Progenitor cell of endocrine pancreas (in vitro differentiated cells): ENCODE measurements at places on chromosomes 3 and 15.

DNA sequence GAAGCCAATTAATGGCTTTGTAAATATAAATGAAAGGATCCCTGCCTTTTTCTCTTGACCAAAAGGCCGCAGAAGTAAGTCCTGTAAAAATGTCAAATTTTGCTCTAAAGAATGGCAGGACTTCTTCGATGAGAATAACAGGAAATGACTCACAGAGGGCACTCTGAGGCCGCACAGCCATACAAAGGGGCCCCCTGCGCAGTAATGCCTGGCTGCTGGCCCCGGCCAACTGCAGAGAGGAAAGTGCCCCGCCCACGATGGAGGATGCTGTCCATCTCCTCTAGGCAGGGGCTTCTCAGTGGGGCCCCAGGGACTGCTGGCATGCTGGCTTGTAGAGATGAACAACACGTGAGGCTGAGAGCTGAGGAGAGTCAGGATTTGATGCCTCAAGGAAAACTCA lies 18.1 kb upstream of the SCN10A start:
- H3K27me3 ChIP-seq: peaks cover 21% of the 10 kb centered on the region
- no peak for DNase-seq
- no peaks in the 10 kb centered on the region for H3K36me3 ChIP-seq
- no peak overlapping the region for H3K4me3 ChIP-seq

- H3K27ac ChIP-seq: no peak overlapping the region
- H3K36me3 ChIP-seq: peaks cover 1% of the 10 kb centered on the region
- peaks cover 50% of the 10 kb centered on the region for H3K27me3 ChIP-seq
- no peak overlapping the region for H3K4me3 ChIP-seq
Measured at GRCh38 chr3:129602730-129603560, 3.5 kb downstream of the PLXND1 start.

- H3K4me1 ChIP-seq: no peaks in the 10 kb centered on the region
- no peaks in the 10 kb centered on the region for H3K27me3 ChIP-seq
- H3K4me3 ChIP-seq: no peak overlapping the region
- no peak overlapping the region for H3K27ac ChIP-seq
- H3K36me3 ChIP-seq: no peaks in the 10 kb centered on the region
Measured at GRCh38 chr3:35849963-35850362, 210.6 kb downstream of the ARPP21 start.

- DNase-seq: no peak
- no peak overlapping the region for H3K4me3 ChIP-seq
- H3K36me3 ChIP-seq: no peaks in the 10 kb centered on the region
- no peak overlapping the region for H3K27ac ChIP-seq
- no peaks in the 10 kb centered on the region for H3K27me3 ChIP-seq
Measured at GRCh38 chr3:170346481-170347392, 10.8 kb upstream of the SKIL start.

DNA sequence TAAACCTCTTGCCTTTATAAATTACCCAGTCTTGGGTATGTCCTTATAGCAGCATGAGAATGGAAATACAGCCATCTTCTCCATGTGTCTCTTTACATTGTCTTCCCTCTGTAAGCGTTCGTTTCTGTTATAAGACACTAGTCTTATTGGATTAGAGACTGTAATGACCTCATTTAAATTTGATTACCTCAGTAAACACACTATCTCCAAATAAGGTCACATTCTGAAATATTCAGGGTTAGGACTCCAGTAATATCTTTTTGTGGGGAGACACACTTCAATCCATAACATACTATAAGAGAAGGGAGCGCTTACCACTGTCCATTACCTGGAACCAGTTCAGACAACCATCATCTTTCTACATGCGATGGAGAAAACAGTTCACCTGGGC lies 34.3 kb upstream of the CD47 start:
- no peaks in the 10 kb centered on the region for H3K36me3 ChIP-seq
- DNase-seq: no peak
- H3K4me1 ChIP-seq: peaks cover 24% of the 10 kb centered on the region
- peaks cover 3% of the 10 kb centered on the region for H3K27me3 ChIP-seq
- no peak overlapping the region for H3K4me3 ChIP-seq

DNA sequence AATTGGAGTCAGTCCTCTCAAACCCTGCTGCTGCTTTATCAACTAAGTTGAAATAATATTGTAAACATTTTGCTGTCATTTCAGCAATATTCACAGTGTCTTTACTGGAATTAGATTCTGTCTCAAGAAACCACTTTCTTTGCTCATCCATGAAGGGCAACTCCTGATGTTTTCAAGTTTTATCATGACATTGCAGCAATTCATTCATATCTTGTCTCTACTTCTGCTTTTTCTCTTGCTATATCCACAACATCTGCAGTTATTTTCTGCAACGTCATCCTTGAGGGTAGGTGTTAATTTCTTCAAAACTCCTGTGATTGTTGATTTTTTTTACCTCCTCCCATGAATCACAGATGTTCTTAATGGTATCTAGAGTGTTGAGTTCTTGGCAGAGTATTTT lies 181.6 kb downstream of the EPHA6 start:
- no peaks in the 10 kb centered on the region for H3K27me3 ChIP-seq
- H3K36me3 ChIP-seq: peaks cover 6% of the 10 kb centered on the region
- H3K4me1 ChIP-seq: peaks cover 11% of the 10 kb centered on the region
- H3K27ac ChIP-seq: no peak overlapping the region

DNA sequence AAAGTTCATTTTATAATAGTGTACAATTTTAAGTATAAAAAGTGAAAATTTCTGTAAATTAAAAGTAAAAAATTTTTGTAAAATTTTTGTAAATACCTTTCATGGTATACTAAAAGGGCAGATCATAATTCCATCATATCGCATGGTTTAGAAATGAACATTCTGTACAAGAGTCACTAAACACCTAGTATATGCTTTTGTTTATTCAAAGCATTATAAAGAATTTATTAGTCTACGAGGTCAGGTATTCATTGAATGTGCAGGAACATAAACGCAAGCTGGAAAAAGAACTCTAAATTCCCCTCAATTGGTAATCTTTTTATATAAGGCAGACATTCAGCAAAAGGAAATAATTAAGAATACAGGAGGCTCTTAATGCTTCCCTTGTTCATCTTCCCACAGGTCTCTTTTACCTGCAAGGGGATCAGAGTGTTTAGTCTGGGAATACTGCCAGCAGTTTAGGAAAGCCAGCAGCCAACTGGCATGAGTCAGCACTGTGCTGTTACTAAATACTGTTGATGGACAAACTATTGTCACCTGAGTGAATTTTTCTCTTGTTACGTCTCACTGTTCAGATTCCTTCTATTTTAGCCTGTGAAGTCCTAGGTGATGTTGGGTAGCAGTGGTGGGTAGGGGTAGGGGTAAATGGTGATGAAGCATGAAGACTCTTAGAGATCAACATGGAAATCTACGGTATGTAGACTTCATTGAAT lies 70.1 kb downstream of the UQCC5 start:
- H3K27me3 ChIP-seq: no peaks in the 10 kb centered on the region
- peak overlapping the region; percentile 11 for H3K27ac ChIP-seq
- no peak for DNase-seq

GRCh38 chr15:63896336-63897115 lies 62.8 kb upstream of the HERC1 start:
- H3K36me3 ChIP-seq: no peaks in the 10 kb centered on the region
- H3K4me3 ChIP-seq: no peak overlapping the region
- DNase-seq: no peak

DNA sequence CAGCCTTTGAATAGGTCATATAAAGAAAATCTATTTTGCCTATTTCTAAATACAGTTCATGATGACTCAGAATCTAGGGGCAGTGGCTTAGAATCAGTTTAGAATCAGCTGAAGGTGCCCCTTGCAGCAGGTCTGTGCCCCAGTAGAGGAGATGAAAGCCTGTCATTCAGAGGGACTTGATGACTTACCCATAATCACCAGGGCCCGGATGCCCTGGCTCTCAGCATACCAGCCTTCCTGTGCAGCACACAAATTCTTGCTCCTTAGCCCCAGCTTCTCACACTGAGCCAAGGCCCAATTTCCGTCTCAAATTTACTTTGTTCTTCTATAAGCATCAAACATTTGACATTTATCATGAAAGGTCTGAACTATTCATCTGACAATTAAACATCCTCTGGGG lies 83.2 kb upstream of the EOMES start:
- no peaks in the 10 kb centered on the region for H3K27me3 ChIP-seq
- DNase-seq: no peak
- no peaks in the 10 kb centered on the region for H3K4me1 ChIP-seq
- H3K36me3 ChIP-seq: no peaks in the 10 kb centered on the region

DNA sequence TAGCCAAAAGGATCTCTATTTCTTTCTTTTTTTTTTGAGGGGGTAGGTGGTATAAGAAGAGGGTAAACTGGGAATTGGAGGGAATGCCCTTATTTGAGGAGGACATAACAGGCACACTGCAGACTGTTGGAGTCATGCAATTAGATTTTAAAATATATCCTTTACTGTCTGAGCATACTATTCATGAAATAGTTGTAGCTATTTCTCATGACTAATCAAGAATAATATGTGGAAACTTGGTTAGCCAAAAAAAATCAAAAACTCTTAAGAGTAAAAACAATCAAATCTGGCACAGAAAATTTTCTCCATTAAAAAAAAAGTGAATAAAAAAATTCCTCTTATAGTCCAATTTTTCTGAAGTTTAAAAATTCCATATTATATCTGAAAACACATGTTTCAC lies 174.9 kb downstream of the SCAPER start:
- no peak for DNase-seq
- peaks cover 42% of the 10 kb centered on the region for H3K36me3 ChIP-seq
- H3K27me3 ChIP-seq: no peaks in the 10 kb centered on the region
- H3K4me1 ChIP-seq: peaks cover 3% of the 10 kb centered on the region

DNA sequence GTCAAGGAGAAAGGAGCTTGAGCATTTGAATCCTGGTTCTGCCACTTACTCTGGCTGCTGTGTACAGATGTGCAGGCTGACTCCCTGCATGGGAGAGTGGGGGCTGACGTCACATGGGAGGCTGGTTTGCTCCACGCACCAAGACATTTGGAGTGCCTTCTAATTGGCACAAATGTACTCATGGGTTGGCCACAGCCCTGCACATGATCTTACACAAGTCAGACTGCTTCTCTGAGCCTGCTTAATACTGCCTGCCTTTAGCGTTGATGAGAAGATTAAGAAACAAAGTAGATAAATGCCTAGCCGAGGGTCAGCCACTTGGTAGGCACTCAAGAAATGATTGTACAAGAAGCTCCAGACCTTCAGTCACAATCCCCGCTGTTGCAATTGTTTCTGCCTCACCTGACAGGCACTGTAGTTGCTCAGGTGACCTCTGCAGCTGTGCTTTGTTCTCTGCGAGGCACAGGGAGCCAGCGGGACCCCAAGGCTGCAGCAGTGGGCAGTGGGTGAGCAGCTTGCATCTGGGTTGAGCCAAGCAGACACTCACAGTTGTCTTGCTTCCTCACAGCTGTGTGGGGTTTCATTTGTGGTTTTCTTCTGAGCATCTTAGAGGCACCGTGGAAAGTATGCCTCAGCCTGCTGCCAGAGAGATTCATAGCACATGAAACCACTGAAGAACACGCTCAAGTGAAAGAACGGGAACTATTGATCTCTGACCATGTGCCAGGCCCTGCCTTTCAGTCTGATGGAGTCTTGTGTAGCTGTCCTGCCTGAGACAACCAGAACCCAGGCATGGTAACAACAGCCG lies 33.1 kb downstream of the GRK7 start:
- H3K4me3 ChIP-seq: peak overlapping the region; percentile 35
- H3K36me3 ChIP-seq: peaks cover 1% of the 10 kb centered on the region
- H3K27me3 ChIP-seq: peaks cover 24% of the 10 kb centered on the region
- no peak overlapping the region for H3K27ac ChIP-seq

DNA sequence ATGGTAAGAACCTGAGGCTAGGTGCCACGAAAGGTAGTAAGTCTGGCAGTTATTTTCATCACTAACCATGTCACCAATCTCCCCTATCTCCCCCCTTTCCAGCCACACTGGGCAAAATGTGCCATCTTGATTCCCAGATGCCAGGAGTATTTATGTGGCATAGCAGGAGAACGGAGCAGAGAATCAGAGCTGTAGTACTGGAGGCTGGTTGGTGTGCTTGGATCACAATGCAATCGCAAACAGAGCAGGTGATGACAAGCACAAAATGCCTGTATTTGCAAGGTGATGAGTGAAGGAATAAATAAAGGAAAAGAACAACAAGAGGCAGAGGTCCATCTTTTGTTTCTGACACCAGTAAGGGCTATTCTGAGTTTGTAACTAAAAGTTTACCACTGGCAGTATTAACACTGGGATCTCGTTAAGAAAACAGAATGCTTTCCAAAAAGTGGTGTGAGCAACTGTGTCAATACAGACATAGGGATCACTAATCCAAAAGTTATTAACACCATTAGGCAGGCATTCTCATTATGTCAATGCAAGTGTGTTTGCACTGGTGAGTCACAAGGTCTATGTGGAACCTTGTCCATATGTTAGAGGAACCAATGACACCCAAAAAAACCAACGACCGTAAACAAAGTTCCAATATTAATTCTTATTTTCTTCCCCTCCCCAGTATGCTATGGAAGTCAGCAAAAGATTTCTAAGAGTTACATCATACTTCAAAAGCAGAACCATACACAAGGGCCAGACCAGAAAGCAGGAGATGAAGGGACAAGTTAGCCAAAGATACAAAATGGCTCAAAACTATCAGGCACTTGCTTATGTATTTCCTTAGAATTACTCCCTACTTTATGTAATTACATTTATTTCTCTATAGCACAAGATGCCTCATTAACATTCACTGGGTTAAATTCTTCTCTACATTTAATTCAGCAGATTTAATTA lies 556.6 kb downstream of the FOXP1 start:
- no peak overlapping the region for H3K4me3 ChIP-seq
- no peak for DNase-seq
- peaks cover 48% of the 10 kb centered on the region for H3K4me1 ChIP-seq
- H3K36me3 ChIP-seq: peaks cover 29% of the 10 kb centered on the region

DNA sequence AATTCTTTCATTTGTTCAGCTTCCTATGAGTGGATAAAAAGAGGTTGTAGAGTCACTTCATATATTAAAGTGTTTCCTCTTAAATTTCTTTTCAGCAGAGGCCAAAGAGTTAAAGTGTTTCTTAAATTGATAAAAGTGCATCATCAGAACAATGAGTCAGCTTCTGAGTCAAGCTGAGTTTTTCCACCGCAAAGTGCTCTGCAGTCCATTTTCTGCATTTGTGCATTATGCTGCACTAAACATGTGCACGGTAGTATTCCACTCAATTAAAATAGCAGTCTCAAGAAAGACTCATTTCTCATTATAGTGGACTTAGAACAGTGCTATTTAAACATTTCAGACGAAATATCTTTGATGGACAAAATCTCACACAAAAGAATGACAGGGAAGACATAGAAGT lies 152.0 kb downstream of the ZBBX start:
- no peaks in the 10 kb centered on the region for H3K36me3 ChIP-seq
- no peak for DNase-seq
- no peaks in the 10 kb centered on the region for H3K27me3 ChIP-seq
- peaks cover 3% of the 10 kb centered on the region for H3K4me1 ChIP-seq

DNA sequence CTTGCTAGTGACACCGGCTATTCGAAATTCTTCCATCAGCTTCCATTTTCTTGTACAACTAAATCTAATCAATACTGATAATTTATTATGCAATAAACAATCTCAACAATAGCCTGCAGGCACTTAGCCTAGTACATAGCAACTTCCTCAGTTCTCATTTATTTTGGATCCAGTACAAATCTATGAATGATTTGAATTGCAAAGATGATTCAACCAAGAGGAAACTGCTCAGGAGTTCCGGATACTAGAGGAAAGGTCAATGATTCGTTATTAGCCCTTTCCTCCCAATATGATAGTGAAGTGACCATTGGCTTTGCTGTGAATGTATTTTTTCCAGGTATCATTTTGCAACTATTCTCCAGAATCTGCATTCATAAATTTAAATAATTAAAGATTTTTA lies 827.0 kb downstream of the CADM2 start:
- H3K27me3 ChIP-seq: no peaks in the 10 kb centered on the region
- H3K36me3 ChIP-seq: no peaks in the 10 kb centered on the region
- no peak for DNase-seq
- no peaks in the 10 kb centered on the region for H3K4me1 ChIP-seq
- no peak overlapping the region for H3K27ac ChIP-seq
